CD4-positive, alpha-beta memory T cell (primary cell): ENCODE measurements at places on chromosomes 13 and 19. TPM values are rescaled to one million over a fixed set of nuclear protein-coding genes. Genes with fewer than 3 reads are reported as not detected.

- no peak for DNase-seq
Observed at GRCh38 chr13:42485272-42485671, 88.7 kb upstream of the TNFSF11 start.

GRCh38 chr13:79910875-79911540 lies 429.9 kb downstream of the SPRY2 start:
- DNase-seq: no peak

GRCh38 chr19:46107371-46107770 lies 17.1 kb downstream of the IGFL3 start:
- DNase-seq: no peak

ZNF382 gene
- polyA plus RNA-seq: 3.1 TPM

RDH8 gene
- not detected for polyA plus RNA-seq

ATP8B3 gene
- polyA plus RNA-seq: 2.3 TPM

KDELR1 gene
- polyA plus RNA-seq: 17.7 TPM

DNA sequence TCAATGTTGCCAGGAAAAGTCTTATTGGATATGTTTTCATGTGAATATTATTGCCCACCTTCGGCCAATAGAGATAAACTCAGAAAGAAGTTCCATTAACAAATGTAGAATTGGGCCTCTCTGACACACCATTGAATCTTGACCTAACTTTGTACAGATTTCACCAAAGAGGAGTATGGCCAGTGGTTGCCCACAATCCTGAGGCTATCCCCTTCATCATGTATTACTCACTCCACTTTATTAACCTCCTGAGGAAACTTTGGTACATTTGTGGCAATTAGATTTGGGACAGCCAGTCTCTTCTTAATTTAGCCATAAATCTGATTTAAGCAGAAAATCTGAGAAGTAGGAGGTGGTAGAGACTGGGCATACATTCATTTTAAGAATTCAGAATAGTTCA lies 53.3 kb upstream of the POSTN start:
- DNase-seq: no peak

DNA sequence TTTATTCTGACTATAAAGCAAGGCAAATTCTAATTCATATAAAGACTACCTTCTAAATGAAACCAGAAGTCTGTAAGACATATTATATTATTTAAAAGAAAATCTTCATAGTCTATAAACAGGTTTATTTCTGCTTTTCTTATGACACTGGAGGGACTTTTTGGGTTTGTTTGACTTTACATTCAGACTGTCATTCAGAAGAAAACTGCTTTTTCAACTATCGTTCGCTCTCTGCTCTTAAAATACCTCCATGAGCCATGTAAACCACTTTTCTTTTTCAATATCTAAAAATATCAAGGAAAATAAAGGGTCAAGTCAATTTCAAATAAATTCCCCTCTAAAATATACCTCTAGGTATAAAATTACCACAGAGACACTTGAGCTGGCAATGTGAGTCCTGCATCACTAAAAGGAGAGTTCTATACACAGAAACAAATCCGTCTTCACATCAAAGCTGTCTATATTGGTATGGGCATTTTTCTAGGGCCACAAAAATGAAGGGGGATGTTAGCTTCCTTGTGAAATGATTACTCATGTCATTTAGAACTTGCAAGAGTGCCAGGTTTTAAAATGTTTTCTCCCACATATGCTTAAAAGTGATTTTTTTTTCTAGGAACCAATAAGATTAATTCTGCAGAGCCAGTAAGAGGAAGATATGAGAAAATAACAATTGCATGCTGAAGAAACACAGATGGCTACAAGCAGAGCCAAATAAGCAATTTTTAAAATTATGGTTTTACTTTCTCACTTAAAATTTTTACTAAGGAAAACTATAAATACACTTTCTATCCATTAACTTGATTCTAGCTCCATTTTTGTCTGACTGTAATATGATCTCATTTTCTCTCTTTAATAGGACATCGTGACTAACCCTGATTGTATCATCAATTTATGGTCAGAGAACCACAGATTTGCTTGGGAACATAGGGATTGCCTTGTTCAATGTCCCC lies 181.8 kb downstream of the TBC1D4 start:
- DNase-seq: no peak

FLT1 gene
- 0.15 TPM for polyA plus RNA-seq

ATXN8OS gene
- polyA plus RNA-seq: not detected

GRCh38 chr13:97229699-97230098 lies 7.6 kb downstream of the MBNL2 start:
- no peak for DNase-seq

ACTN4 gene
- 24.4 TPM for polyA plus RNA-seq

- DNase-seq: peak; percentile 71
Observed at GRCh38 chr13:99442273-99442895, 58.9 kb upstream of the TM9SF2 start.

MEF2B gene
- polyA plus RNA-seq: not detected

- no peak for DNase-seq
Observed at GRCh38 chr13:112711528-112712265, 21.9 kb downstream of the ATP11A start.

SLC1A5 gene
- polyA plus RNA-seq: 7.2 TPM

DNA sequence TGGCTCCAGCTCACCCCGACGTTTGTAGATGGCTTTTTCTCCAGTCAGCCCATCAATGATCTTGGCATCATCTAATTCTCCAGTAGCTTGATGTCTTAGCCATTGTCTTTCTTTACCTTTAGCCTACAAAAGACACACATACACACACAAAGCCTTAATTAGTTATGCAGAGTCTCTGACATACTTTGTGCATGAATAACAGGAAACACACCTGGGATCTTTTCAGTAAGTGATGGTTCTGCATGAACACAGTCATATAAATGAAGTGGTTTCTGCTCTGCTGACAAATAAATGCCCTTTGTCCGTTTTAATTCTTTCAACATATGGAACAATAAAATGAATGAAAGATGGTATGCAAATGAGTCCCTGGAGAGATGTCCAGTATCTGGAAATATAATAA lies 133.3 kb downstream of the RGCC start:
- DNase-seq: no peak

RNASEH2A gene
- polyA plus RNA-seq: 16.9 TPM

DNA sequence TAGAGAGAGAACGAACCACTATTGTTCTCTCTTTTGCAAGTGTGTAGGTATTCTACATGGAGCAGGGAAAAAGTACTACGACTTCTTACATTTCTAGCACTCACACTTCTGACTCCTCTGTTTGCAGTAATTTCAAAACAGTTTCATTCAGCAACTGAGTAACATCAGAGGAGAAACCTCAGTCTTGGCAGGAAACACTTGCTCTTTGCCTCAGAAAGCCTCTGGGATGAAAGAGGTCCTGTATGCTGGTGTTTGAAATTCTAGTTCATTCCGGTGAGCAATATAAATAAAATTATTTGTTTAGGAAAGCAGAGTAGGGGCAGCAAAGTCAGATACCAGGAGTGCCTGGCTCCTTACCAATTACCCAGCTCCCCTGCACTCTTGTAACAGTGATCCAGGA lies 595.5 kb downstream of the TBC1D4 start:
- no peak for DNase-seq

DNA sequence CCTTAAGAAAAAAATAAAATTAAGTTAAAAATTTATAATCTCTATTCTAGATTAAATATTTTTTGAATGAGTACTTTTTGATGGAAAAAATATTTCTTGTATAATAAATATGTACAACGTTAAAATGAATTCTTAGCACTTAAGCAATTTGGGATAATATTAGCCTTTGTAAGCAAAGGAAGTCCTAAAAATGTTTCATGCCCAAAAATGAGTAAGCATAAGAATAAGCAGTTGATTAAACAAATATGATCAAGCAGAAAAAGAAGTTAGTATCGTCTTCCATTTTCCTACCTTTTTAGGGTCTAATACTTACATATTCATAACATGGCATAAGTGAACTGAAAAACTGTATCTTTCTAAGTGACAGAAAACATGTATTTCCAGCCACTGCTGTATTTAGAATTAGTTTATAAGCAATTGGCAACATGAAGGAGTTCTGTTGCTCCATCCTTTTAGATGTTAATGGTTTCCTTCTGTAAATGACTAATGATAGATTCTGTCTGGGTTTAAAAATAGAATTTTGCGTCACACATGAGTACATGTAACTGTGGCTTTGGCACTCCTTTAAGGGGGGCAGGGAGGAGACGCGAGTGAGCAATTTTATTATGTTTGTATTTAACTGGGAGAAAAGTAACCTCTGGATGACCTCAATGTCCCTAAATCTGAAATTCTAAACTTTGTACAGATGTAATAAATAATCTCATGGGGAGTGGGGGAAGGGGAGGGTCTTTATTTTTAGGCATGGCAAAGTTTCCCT lies 237.4 kb downstream of the RGCC start:
- DNase-seq: no peak

DNA sequence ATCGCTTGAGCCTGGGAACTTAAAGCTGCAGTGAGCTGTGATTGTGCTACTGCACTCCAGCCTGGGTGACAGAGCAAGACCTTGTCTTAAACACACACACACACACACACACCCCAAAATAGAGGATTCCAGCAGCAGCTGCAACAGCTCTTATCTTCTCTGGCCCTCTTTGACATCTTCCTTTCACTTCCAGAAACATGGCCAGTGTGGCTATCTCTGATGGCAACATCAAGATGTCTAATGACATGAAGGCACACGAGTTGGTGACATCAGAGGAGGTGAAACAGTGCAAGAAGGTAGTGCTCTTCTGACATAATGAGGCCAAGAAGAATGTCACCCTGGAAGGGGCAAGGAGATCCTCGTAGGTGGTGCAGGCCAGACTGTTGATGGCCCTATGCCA lies 81.2 kb downstream of the TM9SF2 start:
- no peak for DNase-seq

DNA sequence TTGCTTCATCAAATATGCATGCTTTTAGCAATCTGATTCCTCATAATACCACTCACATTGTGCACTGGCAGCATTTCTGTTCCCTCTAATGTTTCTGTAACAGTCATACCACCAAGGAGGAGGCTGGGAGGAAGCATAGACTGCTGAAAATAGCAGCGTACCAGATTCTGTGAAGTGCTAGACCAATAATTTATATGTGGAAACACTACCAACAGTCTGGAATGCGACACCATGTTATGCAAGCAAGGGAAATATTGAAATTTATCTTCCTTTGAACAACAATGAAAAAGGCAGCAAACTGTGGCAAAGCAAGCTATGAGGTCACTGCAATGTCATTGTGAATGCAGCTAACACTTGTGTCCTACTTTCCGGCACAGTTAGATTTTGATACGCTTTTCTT lies 1388.0 kb downstream of the EFNB2 start:
- DNase-seq: no peak

DNA sequence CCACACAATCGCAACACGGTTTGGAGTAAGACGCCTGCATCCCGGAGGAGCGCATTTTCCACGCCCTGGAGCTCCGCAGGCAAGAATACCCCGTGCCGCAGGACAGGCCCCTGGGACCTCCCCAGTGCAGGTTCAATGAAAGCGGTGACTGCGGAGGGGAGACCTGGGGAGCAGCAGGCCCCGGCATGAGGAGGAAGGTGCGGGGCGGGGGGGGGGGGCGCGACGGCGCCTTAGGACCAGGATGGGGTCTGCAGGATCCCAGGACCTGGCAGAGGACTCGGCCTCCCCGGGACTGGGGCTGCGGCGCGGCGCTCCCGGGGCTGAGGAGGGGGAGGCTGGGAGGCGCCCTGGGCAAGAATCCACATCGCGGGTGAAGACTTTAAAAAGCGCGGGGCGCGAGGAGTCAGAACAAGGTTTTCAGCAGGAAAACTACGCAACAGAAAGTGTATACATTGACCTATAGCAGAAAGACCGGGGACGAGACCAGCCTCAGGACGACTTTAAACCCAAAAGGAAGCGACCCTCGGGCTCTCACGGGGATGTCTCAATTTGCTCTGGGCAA lies 432 bp downstream of the ZNF611 start:
- DNase-seq: no peak

DNA sequence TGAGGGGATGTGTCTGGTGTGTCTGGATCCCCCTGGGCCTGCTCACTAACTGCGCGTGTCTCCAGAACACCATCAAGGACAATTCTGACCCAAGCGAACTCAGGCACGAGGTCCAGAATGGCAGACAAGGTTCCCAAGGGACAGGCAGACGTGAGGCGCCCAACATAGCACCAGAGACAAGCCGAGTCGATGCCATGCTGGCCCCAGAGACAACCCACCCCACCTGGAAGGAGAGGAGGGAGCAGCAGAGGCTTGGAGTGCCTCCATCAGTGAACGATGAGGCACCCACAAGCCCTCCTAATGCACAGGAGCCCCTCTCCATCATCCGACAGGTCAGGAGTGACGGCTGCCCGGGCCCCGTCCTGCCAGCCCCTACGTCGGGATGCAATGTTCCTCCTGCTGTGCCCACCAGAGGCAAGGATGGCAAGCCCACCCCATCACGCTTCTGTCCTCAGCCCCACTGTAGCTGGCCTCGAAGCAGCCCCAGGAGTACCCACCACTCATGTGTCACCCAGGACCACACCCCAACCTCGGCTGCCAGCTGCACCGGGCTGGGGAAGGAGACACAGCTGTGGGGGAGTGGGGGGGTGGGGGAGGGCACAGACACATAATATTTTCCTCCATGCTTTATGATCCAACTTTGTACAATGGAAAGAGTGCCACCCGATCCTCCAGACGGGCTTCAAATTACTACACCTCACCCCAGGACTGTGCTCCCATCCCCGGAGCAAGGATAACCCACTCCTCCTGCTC lies 11.8 kb downstream of the AP3D1 start:
- DNase-seq: no peak

TMEM255B gene
- 0.07 TPM for polyA plus RNA-seq

- DNase-seq: no peak
Observed at GRCh38 chr13:23822252-23822824, 66.9 kb downstream of the MIPEP start.

DNA sequence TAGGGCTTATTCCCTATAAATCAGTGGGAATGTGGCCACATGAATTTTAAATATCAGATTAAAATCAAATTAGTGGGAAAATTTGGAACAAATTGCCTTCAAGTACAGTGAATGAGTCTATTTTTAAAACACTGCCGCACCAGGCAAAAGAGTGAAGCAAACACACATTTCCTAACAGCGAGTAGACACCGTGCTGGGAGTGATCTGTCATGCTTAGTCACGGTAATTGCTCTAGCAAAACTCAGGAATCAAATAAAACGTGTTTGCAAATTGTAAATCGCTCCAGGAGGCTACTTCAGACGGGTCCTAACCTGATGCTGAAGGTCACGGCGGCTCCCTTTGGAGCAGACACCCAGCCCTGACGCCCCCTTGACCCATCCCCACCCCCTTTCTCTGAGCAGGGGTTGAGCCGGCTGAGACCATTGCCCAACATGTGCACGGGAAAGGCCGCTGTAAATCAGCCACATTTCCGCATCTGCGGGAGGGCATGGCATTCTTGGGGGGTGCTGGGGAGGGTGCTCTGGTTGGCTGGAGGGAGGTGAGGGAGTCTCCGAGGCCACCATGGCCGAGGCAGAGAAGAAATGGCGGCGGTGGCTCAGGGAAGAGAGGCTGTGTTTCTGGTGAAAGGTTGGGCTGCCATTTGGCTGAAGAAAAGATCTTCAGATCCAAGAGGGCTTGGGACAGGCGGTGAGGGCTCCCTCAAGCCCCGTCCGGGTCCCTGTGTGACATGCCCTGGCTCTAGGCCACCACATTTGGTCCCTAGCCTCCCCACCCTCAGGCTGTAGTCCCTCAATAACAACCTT lies 8.9 kb downstream of the CEBPA start:
- DNase-seq: no peak

CDC42EP5 gene
- not detected for polyA plus RNA-seq
